ENCODE measurements at places on chromosomes 5 and 9.
A peak's percentile ranks its signal among the peaks of the same experiment; 100 is the strongest.

DNA sequence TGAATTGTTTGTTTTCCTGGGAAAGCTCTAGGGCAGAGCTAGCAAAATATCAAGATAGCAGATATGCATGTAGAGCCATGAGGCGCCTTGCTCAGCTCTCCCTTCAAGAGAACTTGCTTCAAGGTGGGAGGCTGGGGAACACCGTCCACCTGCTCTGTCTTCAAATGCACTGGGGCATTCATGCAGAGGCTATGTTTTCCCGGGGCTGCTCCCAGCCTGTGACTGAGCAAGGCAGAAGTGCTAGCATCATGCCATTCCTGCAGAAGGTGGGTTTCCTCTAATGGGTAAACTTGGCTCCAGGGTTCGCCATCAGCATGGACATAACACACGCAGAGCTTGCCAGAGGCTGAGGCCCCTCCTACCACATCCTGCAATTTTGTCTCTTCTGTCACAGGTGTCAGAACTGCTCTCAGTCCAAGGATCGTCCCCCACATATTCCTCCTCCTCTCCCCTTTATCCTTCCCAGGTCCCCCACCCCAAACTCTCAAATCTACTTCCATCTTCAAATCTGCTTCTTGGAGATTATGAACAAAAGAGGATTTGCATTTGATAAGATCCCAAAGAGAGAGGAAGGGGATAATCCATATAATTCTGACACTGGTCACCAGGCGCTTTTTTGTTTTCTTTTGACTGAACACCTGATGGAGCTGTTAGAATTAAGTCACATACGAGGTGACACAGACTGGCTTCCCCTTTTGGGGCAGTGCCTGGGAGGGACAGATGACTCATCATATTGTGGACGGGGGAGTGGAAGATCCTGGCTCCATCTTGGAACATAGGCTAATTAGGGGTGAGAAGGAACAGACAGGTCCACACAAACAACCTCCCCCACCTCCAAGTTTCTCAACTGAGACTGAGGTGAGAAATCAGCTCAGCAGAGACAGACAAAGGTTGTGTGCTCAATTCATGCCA, 85.0 kb upstream of the TAF11L2 start:
- DNase-seq = no peak

DNA sequence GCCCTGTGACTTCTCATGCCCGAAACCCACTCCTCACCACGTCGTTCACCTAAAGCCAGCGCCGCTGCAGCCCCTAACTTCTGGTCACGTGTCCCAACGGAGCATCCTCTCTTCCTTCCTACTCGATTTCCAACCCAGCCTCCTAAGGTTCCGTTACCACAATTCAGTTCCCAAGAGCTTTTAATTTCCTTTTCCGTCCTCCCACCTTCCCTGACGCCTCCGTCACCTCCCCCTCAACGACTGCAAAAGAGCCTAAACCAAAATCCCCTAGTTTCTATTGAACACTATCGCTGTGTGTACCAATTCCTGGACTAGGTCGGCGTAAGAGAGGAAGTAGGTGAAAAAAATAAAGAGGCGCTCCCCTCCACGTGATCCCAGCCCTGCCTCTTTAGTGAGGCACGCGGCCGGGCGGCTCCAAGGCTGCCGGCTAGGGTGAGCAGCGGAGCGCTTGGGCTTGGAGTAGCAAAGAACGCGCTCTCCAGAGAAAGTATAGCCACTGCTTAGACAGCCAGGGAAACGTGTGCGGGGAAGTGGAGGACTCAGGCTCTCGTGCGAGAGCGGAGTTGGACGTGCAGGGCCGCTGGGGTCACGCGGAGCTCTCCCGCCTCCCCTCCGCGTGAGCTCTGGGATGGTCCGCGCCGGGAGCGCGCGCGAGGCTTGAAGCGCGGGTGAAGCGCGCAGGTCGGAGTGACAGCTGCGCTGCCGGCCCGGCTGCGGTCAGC, at the start of the genes CENPP and NOL8:
CENPP (plus strand) TSS at position 685 of the 722 bp plus-strand sequence.
NOL8 (minus strand) TSS at position 82 of the 722 bp plus-strand sequence. CDS start 1,189 bp downstream, outside the sequence.
- DNase-seq = peak; percentile 70

- DNase-seq = no peak
Measured at GRCh38 chr5:78293851-78294247, 649 bp downstream of the AP3B1 start.

GRCh38 chr5:6601816-6602215, 31.0 kb downstream of the NSUN2 start:
- no peak for DNase-seq

GRCh38 chr9:84027201-84027600, 46.6 kb downstream of the RMI1 start:
- DNase-seq = no peak

GRCh38 chr9:1048811-1049210, 1.3 kb upstream of the DMRT2 start:
- DNase-seq = no peak

GRCh38 chr5:53071738-53072137, 37.8 kb downstream of the MOCS2 start:
- no peak for DNase-seq

DNA sequence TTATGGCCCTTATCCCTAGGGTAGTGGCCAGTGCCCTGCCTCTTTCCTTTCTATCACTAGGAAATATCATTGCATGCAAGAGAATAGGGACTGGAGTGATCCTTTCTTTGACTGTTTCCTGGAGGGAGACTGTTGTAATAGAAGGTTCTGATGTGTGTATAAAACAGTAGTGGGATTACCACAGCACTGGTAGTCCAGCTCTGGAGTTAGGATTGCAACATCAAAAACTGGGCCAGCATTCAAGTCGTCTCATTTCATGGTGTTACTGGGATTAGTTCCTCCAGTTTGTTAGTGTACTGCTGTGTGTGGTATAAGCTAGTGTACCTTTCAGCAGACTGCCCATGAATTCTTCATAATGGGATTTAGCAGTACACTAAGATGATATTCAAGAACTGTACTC, 45.8 kb downstream of the KIAA1958 start:
- no peak for DNase-seq

DNA sequence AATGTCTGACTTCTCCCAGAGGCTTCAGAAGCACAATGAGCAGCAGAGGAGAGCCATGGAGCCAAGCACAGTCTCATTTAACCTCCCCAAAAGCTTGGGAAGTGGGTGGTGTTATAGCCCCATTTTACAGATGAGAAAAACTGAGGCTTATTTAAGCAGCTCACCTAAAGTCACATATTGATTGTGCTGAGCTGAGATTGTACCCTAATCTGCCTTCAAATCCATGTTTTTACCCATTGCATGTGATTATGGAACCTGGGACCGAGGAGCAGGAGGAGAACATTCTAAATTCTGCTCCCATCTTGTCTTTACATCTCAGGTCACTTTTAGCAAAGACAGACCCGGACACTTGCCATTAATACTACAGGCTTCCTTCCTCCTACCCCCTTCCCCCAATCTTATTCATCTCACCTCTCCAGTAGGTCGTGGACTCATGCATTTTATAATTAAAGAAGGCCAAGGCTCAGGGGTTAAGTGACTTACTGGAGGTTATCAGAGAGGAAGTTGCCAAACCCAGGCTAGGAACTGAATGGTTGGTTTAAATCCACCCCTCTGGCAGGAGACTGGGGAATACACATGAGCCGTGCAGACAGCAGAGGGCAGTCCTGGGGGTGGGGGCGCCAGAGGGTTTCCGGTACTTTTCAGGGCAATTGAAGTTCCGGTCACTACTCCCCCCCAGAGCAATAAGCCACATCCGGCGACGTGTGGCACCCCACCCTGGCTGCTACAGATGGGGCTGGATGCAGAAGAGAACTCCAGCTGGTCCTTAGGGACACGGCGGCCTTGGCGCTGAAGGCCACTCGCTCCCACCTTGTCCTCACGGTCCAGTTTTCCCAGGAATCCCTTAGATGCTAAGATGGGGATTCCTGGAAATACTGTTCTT, 51.0 kb upstream of the IL17B start:
- no peak for DNase-seq

- DNase-seq = no peak
Measured at GRCh38 chr5:147763791-147764525, 18.6 kb downstream of the JAKMIP2 start.

DNA sequence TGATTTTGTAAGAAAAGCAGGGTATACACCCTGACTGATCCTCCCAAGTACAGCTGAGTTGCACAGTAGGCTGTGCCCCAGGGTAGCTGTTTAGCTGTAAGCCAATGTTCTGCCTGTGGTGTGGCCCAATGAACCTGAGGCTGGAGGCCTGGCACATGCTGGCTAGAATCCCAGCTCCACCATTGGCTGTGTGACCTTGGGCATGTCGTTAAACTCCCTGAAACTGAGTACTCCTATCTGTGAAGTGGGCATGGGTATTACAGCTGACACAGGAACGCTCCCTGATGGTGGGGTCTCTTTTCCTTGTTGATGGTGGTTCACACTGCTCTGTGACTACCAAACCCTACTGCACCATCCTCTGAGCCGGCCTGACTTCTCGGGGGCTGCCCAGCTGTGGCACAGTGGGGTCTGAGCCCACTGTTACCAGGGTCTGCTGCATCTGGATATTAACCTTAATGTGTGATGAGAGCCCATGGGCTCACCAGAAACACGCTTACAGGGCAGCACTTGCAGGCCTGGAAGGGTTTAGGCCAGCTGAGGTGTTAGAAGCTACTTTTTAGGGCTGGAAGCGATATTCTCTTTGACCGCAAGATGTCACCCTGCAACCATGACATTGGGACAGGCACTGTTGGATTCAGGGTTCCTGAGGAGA, 7.0 kb upstream of the GADD45G start:
- no peak for DNase-seq

- DNase-seq = no peak
Measured at GRCh38 chr5:1795506-1795905, 4.1 kb downstream of the MRPL36 start.

DNA sequence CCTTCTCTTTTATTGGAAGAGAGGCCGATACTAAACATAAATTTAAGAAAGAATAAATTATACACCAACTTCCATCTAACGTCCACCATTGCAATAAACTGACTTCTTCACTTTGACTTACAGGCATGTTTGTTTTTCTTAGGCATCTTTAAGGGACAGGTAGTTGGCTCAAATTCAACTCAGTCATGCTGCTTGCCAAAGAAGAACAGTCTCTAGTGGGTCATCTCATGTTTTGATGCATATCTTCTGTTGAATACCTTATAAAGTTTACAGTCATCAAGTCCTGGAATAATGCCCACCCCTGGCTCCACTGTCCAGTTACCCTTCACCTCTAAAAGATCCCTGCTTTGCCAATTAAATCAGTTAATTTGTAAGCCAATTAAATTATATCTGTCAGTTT, 328.2 kb upstream of the GRAMD2B start:
- DNase-seq = no peak

GRCh38 chr5:126044111-126044668, 379.0 kb upstream of the GRAMD2B start:
- DNase-seq = no peak

- DNase-seq = no peak
Measured at GRCh38 chr9:131999692-132000551, 79.7 kb downstream of the MED27 start.

DNA sequence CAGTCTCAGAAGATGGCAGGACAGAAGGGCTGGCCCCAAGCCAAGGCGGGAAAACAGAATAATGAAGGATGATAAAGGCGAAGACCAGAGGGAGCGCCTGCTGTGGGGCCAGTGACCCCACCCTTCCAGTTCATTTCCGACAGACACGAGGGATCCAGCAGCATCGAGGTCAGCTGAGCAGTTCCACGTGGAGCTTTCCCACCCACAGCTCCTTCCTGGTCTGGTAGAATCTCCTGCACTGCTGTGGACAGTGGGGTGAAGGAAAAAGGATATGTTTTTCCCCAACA, 265.9 kb upstream of the VLDLR start:
- DNase-seq = no peak

DNA sequence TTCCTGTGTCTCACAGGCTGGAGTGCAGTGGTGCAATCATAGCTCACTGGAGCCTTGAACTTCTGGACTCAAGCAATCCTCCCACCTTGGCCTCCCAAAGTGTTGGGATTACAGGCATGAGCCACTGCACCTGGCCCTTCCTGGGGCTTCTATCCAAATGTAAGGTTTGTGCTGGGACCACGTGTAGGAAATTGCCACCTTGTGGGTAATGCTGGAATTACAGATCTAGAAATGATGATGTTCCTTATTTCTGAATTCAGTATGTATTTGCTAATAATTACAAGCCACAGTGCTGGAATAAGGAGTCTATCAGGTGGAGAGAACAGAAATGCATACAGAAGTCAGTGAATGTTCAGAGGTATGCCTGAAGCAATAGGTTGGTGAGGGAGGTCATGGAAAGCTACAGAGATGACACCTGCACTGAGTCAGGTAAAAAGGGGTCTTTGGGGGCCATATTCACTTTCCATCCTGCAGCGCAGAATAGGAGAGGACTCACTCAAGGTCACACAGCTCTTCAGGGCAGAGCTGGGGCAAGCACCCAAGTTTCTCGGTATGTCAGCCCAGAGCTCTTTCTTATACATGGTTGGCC, 8.8 kb upstream of the IGFBPL1 start:
- no peak for DNase-seq

GRCh38 chr5:126265917-126266316, 157.3 kb upstream of the GRAMD2B start:
- no peak for DNase-seq

- DNase-seq = no peak
Measured at GRCh38 chr5:146461319-146461718, 14.2 kb downstream of the TCERG1 start.

DNA sequence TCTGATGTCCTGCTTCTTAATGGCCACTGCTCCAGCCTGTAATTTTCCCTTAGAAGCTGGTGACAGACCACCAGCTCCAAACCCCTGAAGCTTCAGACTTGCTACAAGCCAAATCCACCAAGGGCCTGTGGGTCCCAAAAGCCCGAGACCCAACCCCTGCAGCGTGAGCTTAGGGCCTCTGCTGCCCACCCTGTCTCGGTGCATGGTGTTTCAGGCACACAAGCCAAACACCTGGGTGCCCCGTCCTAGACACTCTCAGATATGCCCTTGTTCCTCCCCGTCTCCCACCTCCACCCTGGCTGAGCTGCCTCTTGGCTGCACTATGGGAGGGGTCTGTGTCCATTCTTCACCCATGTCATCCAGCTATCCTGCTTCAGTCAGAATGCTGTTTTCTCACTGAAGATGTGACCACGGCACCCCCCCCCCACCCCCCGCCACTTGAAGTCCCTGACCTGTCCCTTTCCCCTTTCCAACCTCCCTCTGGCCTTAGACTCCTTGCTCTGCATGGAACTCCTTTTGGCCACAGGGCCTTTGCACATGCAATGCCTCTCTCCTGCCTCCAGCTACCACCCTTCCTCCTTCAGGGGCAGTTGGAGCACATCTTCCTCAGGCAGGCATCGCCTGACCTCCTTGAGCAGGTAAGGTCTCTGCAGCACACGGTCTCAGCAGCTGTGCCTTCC, 55.8 kb downstream of the ZNF354C start:
- no peak for DNase-seq

DNA sequence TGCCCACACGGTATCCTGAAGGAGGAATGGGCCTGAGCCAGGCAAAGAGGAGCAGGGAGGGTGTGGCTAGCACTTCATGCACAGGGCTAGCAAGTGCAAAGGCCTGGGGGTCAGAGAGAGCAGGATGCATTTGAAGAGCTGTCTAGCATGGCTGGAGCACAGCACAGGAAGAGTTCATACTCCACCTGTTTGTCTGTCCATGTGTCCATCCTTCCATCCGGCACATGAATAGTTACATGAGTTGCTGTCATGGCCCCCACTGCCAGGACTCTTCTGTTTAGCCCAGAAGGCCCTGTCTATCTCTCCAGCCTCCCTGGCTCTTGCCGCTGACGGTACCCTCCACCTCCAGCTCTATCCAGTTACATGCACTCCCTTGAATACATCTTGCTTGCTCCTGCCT, 17.1 kb downstream of the RGS3 start:
- no peak for DNase-seq

GRCh38 chr9:120941046-120941770, 14.6 kb upstream of the TRAF1 start:
- DNase-seq = no peak

- DNase-seq = no peak
Measured at GRCh38 chr9:21415493-21416267, 6.8 kb downstream of the IFNA8 start.

- DNase-seq = no peak
Measured at GRCh38 chr5:39274398-39275085, 55.2 kb upstream of the FYB1 start.

All from activated CD8-positive, alpha-beta memory T cell treated with anti-CD3 and anti-CD28 coated beads for 1 hour (primary cell).